ENCODE measurements at places on chromosomes 11 and 22.
A peak's percentile ranks its signal among the peaks of the same experiment; 100 is the strongest.

GRCh38 chr22:44245867-44246266 is 65.1 kb downstream of the PARVG start:
- DNase-seq, result no peak

DNA sequence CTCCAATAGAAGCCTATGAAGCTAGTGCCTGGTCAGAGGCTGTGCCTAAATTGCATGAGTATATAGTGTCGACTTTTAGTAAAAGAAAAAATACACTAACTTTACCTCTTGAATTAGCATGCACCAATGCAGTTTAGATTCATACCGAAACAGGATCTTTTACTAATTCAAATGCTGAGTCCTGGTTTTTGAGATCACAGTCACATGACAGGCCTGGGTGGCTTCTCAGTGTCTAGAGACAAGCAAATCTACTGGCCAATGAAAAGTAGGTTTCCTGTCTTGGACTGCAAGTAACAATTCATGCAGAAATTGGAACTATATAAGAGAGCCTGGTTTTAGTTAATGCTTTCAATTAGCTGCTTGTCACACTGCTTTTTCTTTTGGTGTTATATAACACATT is 7.2 kb downstream of the ARHGEF12 start:
- DNase-seq, result no peak

DNA sequence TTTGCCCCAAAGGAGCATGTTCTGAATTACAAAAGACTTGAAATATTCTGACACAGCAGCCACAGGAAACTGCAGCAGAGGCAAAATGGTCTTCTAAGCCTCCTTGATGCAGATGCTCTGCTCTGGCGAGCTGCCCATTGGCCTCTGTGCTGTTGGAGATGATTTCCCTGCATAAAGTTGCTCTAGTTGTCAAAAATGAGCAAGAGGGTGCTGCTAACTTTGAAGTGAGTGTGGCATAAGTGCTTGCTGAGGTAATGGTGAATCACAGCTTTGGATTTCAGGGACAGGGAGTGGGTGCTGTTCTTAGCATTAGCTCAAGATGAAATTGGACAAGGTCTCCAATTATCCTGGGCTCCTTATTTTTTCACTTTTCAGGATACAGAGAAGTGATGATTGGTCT is 435.4 kb downstream of the TMEM135 start:
- DNase-seq, result no peak

GRCh38 chr11:27218421-27219038 is 144.5 kb downstream of the CCDC34 start:
- no peak for DNase-seq

- DNase-seq, result no peak
Observed at GRCh38 chr11:102240502-102240901, 76.8 kb upstream of the BIRC3 start.

DNA sequence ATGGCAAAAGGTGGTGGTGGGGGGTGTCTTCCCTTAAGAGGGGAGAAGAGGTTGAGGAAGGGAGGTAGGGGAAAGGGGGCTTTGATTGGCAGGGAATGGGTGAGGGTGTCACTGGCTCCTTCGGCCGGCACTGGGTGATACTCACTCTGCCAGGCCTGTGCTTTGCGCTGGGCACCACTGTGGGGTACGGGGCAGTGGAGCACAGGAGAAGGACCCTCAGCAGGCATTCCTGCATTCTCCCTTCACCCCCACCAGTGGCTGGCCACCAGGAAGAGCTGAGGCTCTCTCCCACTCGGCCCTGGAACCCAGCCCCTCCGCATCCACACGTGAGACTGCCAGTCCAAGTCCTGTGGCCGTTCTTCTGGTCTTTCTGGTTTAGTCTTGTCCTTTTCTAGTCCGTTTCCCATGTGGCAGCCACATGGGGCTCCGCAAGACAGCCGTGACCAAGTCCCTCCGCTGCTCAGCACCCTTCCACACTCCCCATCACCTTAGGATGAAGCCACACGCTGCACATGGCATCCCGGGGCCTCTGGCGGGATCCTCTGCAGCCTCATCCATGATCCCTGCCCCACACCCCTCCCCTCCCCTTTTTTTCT is 8.0 kb downstream of the CAPN5 start:
- DNase-seq, result no peak

DNA sequence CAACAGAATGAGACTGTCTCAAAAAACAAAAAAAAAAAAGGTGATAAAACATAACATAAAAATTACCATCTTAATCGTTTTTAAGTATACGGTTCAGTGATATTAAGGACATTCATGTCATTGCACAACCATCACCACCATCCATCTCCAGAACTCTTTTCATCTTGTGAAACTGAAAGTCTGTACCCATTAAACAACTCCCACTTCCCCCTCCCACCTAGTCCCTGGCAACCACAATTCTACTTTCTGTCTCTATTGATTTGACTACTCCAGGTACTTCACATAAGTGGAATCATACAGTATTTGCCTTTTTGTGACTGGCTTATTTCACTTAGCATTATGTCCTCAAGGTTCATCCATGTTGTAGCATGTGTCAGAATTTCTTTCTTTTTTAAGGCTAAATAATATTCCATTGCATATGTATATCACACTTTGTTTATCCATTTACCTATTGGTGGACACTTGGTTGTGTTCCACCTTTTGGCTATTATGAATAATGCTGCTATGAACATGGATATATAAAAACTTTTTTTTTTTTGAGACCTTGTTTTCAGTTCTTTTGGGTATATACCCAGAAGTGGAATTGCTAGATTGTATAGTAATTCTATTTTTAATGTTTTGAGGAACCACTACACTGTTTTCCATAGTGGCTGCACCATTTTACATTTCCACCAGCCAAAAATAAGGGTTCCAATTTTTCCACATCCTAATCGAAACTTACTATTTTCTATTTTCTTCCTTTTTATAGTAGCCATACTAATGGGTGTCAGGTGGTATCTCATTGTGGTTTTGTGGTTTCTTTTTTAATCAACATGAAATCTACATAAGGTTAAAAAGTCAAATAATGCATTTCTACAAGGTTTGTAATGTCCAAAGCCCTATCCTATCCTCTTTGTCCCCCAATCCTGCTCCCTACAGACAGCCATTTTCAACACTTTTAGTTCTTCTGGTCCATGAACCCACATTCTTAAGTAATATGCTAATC is 23.4 kb upstream of the PIK3C2A start:
- DNase-seq, result no peak

DNA sequence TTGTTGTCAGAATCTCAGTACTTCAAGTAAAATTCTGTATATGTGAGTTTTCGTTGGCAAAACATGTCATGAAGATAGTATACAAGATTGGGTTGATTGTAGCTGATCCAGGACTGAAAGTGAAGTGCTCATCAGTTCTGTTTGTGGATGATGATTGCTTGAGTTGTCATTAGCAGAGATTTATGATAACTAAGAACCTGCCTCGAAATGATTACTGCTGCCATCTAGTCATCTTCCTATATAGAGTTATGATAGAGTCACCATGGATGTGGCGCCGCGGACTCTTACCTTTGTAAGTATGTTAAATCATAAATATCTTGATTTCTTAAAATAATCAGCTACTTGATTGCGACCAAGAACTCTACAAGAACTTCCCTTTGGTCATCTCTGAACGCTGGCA is 27.9 kb upstream of the MYO18B start:
- DNase-seq, result no peak

DNA sequence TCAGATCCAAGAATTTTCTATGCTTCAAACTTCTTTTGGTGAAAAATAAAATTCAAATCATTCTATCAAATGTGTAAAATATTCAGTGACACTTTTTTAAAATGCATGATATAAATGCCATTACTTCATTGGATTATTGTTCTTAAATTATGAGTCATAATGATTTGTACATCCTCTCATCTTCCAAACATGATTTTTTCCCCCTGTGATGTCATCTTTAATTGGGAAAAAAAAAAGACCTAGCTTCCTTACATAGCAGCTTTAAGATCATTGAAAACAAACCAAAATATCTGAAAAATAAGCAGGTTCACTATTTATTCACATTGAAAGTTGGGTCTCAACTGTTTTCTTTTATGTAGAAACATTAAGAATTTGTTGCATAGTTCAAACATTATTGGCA is 1549.4 kb downstream of the LRRC4C start:
- no peak for DNase-seq

DNA sequence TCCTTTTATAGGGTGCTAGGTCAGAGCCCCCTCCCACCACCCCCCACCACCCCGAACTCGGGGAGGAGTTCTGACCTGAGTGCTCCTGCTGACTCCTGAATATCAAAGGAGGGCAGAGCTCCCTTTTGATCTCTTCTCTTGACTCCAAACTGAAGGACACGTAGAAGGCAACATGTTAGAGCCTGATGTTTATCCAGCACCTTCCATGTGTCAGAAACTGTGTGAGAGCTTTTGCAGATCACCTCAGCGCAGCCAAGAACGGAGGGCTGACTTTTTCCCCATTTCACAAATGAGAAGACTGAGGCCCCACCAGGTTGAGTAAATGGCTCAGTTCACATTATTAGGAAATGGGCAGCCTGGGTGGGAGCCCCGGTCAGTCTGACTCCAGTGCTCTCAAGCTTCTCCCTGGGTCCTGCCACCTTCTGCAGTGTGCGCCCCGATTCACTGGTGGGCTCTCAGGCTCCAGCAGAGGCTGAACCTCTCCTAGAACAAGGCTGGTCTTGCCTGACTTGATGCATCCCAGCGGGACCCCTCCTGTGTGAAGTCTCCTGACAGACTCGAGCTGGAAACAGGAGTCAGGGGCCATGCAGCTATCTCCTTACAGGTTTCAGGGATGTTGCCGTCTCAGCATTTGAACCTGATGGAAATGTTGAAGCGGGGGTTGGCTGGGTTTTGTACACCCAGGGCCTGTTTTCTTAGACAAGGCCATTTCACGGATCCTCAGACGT is 98.5 kb downstream of the TSPAN18 start:
- no peak for DNase-seq

DNA sequence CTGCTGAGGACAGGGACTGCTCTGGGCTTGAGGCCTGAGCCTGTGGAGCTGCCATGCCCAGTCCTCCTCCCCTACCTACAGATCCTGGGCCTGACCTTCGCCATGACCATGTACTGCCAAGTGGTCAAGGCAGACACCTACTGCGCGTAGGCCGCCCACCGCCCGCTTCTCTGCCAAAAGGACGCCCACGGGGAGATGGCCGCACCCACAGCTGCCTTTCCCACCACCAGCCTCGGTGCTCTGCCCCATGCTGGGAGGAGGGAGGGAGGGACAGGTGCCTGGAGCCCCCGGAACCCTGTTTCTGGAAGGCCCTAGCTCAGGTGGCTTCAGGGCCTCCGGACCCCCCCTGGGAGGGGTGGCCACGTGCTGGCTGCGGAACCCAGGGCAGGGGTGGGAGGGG is 23.8 kb downstream of the TSPAN4 start:
- DNase-seq, result no peak

DNA sequence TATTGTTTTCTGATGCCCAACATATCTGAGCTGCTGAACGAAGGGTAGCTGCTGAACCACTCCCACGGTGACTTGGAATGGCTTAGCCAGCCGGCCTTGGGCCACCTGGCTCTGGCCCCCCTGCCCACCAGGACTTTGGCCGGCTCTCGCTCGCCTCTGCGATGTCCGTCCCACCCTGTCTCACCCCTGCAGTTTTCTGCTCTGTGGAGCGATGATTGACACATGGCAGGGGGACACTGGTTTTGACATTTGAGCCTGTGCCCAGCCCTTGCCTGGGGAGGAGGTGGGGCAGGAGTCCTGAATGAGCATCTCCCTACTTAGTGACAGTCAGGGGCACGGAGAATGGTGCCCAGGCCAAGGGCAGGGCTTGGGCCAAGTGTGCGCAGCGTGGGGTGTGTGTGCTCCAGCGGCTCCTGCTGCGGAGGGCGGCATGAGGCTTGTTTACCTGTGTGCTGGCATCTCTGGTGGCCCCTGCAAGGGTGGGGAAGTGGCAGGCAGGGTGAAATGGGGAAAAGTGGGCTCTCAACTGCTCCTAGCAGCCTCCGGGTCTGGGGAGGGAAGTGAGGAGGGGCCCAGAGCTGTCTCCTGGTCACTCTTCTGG is 15.7 kb upstream of the CDKN1C start:
- DNase-seq, result peak; percentile 20

DNA sequence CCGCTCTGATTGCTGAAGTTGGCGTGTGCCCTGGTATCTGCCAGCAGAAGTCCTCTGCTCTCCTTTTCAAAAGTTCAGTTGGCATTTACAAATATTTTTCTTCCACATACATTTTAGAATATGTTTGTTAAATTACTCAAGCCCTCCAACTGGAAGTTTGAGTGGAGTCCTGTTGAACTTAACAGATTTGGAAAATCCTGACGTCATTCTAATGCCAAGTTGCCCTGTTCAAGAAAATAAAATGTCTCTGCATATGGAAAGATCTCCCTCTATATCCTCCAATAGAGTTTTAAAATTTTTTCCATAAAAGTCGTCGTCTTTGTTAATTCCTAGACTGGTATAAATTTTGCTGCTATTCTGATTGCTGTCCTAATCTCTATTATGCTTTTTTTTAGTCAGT is 3.3 kb downstream of the KCNQ1OT1 start:
- DNase-seq, result no peak

GRCh38 chr11:134559602-134559962 is 147.5 kb upstream of the B3GAT1 start:
- DNase-seq, result no peak

GRCh38 chr11:9689721-9690120 is 25.8 kb downstream of the SWAP70 start:
- DNase-seq, result no peak

DNA sequence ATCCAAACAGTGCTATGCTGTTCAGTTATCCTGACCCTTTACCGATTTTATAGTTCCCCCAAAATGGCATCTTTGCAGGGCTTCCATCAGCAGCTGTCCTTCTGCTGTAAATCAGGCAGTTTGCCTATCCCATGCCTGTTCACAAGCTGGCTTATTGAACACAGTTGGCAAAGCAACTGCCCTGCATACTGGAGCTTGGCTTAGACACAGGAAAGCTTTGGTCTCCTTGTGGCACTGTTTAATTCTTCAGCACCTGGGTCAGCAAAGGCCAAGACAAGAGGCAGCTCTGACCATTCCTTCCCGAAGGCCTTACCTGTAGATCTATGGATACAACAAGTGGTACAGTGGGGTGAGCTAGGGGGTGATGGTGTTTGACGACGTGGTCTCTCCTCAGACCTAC is 32.2 kb downstream of the TSPAN18 start:
- DNase-seq, result no peak

DNA sequence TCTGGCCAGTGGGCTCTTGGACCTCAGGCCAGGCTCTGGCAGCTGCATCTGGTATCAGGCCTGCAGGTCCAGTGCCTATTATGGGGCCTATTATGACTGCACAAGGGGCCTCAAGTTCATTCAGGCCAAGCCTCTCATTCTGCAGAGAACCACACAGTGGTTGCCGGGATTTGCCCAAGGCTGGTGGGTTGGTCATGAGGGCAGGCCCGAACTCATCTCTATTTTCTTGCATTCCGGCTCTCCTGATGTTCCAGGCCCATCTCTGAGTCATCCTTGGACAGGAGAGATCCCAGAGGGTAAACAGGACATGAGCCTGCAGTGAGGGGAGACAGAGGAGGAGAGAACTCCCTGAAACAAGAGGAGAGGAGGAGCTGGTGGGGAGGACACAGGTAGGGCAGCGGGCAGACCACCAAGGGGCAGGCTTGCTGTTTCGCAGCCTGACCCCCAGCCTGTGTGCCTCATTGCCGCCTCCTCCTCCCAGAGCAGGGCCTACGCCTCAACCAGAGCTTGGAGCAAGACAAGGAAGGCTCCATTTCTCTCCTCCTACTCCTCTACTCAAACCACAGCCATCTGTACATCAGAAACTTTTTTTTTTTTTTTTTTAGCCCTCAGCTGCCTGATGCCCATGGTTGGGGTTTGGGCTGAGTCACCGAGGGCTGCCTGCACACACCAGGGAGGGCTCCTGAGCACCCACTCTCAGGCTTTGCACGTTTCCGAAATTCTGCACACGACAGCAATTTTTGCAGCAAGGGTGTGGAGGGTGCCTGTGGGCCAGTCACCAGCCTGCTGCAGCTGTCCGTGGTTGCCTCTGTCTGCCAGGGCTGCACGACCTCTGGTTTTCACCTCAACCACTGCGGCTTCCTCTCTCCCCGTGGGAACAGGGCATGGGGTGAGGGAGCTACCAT is 12.7 kb upstream of the TREH start:
- no peak for DNase-seq

Data from small intestine (tissue), 16 donors.